Progenitor cell of endocrine pancreas (in vitro differentiated cells): ENCODE measurements at places on chromosomes 11 and 22. TPM values are rescaled to one million over a fixed set of nuclear protein-coding genes. Genes with fewer than 3 reads are reported as not detected.

SLCO2B1 gene
- total RNA-seq: 6.6 and 7.3 TPM in 2 replicates

TNNT3 gene
- 0.38 TPM in 1 of 2 replicates, not detected in the other for total RNA-seq

LMNTD2 gene
- 15.6 and 19.3 TPM in 2 replicates for total RNA-seq

IL17REL gene
- 0.10 TPM in 1 of 2 replicates, not detected in the other for total RNA-seq

TRIM48 gene
- total RNA-seq: not detected in 2 replicates

MOGAT2 gene
- total RNA-seq: not detected in 2 replicates

SLC22A8 gene
- total RNA-seq: 2.4 and 4.1 TPM in 2 replicates

OR56A4 gene
- total RNA-seq: 0.07 and 0.13 TPM in 2 replicates

AGBL2 gene
- 6.1 and 8.2 TPM in 2 replicates for total RNA-seq

- no peak for DNase-seq
Observed at GRCh38 chr11:70760416-70761020, 362.2 kb downstream of the CTTN start.

DNA sequence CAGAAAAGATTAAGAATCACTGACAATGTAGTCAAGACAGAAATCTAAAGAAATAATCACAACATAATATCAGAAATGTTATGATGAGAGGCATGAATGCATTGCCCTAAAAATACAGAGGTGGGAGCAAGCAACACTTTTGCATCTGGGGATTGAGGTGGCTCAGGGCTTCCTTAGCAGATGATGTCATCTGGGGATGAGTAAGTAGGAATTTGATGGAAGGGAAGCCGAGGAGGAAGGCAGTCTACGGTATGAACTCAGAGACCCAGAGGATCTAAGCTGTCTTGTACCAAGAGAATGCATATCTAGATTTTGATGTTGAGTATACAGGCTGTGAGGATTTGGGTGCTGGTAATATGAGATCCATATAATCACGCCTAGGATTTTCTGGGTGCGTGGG is 193.0 kb upstream of the SNX19 start:
- no peak for DNase-seq

GRCh38 chr11:65863889-65864705 is 3.9 kb downstream of the MUS81 start:
- DNase-seq: no peak

DNA sequence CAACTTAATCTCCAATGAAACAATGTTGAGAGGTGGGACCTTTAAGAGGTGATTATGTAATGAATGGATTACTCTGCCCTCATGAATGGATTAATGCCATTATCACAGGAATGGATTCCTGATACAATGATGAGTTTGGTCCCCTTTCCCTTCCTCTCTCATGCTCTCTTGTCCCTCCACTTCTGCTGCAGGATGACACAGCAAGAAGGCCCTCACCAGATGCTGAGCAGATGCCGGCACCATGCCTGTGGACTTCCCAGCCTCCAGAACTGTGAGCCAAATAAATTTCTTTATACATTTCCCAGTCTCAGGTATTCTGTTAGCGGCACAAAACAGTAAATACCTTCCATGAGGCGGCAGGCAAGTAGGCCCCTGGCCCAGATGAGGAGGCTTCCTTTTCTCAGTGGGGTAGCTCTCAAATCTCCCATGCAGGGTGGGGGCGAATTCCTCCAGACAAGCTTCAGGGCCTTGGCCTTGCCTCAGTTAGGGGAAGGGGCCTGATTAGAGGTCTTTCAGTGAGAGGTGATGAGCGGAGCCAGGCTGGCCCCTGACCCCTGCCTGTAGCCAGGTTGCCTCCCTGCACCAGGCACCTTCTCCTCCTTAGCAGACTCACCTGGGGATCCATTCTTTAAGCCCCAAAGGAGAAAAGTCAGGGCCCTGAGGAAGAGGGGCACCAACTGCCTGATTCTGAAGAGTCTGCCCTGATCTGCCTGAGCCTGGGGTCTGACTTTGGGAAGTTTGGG is 86.0 kb downstream of the RRM1 start:
- no peak for DNase-seq

GRCh38 chr11:65423516-65424204 is 1.1 kb downstream of the NEAT1 start:
- no peak for DNase-seq

- DNase-seq: no peak
Observed at GRCh38 chr11:37108436-37109285, 510.6 kb upstream of the RAG2 start.

- no peak for DNase-seq
Observed at GRCh38 chr11:27553186-27553585, 46.6 kb upstream of the LIN7C start.

- no peak for DNase-seq
Observed at GRCh38 chr11:80986421-80987074, 1545.7 kb upstream of the TENM4 start.

DNA sequence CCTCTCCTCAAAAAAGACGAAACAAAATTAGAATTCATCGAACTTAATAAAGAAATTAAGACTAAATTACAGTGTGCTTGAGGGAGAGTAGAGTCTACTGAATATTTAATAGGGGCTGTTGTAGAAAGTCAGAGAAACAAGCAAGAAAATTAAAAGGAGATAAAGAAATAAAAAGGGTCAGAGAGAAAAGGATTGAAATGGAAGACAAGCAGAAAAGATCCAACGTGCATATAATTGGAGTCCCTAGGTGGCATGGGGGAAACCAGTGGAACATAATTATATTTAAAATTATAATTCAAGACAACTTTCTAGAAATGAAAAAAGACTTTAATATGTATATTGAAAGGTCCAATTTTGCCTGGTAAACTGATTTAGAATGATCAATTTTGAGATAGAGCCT is 74.3 kb downstream of the ACER3 start:
- DNase-seq: no peak
